ENCODE measurements at places on chromosomes 13 and 19.

DNA sequence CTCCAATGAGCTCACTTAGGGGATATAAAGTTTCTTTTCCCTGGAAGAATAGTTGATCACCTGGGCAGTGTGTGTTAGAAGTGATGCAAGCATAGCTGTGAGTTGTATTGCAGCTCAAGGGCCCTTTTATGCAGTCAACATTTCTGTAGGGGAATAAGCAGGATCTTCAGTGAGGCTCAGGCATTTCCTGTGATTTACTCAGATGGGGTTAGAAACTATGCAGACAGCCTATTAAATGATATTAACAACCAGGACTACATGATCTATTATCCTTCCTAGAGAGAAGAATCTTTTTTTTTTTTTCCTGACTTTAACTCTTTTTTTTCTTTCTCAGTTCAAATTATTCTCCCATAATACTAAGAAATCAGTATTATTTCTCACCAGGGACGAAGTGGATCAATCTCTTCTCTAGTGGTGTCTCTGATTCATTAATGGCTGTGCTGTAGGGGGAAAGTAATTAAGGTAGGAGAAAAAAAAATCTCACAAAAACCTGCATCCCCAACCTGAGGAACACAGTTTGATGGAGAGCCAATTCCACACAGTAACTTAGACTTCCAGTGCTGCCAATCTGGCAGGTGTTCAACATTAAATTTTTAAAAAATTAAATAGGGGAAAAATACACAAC lies 126.4 kb upstream of the SLC10A2 start:
- no peak for DNase-seq

DNA sequence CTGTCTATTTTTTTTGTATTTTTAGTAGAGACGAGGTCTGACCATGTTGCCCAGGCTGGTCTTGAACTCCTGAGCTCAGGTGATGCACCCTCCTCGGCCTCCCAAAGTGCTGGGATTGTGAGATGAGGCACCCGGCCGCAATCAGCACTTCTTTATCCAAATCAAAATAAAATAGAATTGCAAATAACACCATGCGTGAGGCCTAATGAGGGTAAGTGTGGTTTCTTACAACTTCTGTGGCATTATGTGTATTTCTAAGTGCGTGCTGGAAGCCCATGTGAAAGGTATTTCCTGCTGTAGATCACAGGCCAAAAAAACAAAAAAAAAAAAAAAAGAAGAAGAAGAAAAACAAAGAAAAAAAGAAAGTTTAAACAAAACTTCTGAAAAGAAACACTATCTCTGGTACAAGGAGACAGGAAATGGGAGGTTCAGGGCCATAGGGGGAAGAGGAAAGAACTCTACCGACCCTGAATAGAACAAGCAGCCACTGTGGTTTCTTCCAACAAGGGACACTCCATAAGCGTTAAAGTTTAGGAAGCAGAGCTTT lies 3.0 kb upstream of the GRAMD1A start:
- DNase-seq, result no peak

- DNase-seq, result no peak
Observed at GRCh38 chr19:54199401-54199800, 1.3 kb upstream of the RPS9 start.

- DNase-seq, result no peak
Observed at GRCh38 chr13:108987944-108988343, 358.5 kb downstream of the MYO16 start.

DNA sequence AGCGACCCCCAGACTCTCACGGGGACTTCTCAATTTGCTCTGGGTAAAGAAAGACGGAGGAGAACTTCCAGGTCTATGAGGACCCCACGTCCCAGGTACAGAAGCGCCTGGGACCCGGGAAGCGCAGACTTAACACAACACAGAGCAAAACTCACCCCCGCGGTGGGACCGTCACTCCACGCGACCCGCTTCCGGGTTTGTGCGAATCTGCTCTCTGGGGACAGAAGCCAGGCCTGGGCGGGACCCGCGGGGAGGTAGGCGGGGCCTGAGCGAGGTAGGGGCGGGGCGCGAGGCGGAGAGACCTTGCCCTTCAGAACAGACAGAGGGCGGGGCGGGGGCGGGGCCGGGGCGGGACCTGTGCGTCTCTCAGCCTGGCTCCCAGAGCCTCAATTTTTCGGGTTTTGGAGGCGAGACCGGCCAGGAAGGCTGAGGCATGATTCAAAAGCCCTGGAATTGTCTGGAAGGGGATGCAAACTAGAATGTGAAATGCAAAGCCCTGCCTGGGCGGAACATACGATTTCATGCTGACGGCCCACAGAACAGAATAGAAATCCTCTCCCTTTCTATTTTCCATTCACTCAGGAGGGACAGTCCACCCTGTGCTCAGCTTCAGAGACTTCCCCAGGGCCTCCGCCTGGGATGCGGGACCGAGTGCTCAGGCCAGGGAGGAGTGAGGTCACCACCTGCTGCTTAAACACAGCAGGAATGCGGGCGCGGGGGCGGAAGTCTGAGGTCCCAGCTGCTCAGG lies 19.3 kb upstream of the ZNF888 start:
- DNase-seq, result peak; percentile 86

GRCh38 chr19:35767288-35768081 lies 7.9 kb upstream of the ARHGAP33 start:
- no peak for DNase-seq

DNA sequence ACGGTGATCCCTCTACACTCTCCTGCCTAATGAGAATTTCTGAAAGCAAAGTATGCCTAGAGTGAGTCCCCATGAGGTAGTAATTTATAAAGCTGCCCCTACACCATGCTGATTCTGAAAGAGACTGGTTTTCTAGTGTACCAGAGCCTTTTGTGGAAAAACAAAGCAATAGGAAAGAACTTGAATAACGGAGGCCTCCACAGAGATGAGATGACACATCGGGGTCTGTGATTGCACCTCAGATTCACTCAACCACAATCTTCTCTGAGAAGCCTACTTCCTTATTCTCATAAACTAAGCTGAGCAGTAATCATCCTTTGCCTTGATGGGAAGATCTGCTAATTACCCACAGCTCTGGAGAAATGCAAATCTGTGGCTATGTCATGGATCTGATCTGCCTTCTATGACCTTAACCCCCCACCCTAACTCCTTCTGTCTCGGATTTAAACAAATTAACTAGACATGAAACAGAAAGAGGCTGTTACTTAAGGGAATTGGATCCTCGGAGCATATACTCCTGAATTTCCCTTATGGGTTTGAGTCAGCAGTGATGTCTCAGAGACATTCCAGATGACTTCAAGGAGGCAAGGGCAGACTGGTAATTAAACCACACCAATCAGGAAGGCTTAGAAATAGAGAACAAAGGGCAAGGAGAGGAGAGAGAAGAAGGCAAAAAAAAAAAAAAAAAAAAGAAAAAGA lies 128.0 kb downstream of the DCT start:
- no peak for DNase-seq

DNA sequence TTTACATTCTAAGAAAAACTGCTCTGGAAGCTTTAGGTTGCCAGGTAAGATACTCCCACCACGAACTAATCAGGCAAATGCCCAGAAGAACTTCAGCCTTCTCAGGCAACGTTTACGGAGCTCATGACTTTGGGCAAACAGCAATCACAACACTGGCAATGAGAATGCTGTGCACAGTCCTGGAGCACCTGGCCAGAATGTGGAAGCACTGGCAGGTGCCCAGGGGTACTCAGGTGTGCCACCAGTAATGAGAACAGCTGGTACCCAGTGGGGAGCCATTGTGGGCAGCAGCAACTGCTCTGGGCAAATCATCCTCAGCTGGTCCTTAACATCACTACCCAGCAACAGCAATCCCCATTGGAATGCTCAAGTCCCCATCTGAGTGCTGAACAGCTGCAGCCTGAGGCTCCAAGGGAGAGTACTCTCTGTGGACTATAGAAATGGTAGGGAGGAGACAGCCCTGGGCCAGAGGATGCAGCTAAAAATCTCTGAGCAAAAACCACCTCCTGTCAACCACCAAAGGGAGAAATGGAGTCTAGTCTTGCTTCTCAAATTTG lies 210.0 kb downstream of the FOXO1 start:
- no peak for DNase-seq

DNA sequence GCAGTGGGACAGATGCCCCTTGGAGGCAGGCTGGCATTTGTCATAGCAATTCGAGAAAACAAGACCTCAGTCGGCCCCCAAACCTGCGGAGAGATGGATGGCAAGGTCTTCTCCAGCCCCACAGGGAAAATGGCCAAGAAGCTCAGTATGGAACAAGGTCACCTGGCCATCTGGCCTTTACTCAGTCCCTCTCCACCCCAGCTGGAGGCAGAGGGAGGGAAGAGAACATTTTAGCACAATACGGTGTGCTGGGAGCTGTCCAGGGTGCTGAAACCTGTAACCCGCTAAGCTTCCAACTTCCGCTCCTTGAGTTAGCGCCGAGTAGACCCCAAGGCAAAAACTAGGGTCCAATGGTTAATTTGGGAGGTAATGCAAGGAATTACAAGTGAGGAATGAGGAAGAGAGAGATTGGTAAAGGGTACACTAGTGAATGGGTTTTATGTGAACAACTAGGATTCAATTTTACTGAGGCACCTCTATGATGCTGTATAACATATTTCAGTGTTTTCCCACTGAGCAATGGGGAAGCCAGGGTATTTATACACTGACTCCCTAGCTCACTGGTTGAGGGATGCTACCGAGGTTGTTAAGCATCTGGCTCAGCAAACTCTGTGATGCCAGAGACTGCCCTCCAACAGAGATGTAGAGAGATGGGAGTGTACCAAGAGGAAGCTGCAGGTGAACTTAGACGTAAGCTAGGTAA lies 64.3 kb downstream of the CACNA1A start:
- DNase-seq, result no peak

- peak; percentile 53 for DNase-seq
Observed at GRCh38 chr19:5987077-5987818, 9.3 kb upstream of the RANBP3 start.
